Left kidney (tissue), 8 donors: ENCODE measurements at places on chromosomes 6 and 20.

DNA sequence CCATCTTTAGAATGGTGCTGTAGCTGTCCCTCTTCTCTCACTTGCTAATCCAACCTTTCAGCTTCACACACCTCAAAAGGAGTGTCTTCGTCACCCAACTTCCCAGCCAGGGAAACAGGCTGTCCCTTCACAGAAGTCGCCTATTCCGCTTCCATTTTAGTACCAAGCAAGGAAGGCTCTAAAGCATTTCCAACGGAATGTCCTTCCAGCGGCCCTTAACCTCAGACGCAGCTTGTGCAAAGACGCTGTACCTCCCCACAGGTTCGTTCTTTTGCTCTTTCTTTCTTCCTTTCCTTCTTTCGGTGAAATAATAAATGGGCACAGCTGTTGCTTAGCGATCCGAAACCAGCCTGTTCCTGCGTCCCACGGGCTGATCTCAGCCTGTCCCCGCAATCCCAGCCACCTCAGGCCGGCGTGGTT, 1.5 kb downstream of the PTPRT start:
- no peak for DNase-seq

DNA sequence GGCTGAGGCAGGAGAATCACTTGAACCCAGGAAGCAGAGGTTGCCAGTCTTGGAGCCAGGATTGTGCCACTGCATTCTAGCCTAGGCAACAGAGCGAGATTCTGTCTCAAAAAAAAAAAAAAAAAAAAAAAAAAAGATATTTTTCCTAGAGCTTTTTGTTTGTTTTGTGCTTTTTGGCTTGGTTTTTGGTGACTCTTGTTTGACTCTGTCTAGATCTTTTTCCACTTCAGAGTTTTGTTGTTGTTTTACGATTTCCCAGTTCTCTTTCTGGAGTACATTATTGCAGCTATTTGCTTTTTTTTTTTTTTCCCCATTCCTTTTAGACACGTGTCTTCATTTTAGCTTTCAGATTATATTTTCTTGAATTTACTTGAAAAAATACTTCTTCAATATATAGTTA, 67.0 kb upstream of the AKAP12 start:
- no peak for DNase-seq

DNA sequence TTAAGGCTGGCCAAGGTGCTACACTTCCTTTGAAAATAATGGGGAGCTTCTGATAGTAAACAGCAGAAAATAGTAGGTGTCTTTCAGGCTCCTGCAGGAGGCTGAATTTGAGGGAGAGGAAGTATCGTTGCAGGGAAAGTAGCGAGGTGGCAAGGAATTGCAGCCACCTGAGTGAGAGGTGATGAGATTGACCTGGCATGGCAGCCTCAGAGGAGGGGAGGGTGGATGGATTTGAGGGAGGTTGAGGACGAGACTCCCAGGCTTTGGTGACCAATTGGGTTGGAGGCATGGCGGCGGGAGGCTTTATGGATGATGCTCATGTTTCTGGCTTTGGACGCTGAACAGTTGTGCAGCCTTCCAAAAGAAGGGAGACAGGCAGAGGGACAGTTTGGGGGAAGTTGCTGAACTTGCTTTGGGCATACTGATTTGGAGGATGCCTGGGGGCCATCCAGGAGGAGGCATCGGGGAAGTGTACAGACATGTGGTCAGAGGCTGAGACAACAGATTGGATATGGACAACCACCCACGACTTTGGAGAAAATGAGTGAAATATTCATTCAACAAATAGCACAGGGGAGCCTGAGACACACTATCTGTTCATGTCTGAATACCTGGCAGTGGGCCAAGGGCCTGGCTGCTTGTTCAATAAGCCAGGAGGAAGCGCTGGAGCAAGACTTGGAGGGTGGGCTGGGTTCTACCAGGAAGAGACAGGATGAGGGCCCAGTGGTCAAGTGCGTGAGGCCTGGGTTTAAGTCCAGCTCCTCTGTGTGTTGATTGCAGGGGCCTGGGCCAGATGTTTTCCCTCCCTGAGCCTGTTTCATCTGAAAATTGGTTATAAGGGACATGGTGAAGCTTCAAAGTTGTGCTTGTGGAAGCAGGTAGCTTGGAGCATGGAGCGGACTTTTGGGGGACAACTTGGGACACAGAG, 113.2 kb downstream of the CEBPB start:
- no peak for DNase-seq

DNA sequence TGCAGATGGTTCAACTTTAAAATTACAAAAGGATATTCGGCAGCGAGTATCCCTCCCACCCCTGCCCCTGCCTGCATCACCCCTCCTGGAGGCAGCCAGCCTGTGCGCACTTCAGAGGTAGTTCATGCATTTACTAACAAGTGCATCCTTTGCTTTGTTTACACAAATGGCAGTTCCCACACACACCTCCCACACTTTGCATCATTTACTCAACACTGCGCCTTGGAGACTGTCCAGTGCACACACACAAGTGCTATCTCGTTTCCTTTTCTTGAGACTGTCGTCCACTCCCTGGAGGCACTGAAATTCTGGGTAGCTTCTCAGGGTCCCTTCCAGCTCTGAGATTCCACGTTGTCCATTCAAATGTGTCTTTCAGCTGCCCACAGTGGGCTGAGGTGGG, 53.1 kb upstream of the VSX1 start:
- DNase-seq: no peak

GRCh38 chr6:151147118-151147832, 92.5 kb upstream of the AKAP12 start:
- no peak for DNase-seq

DNA sequence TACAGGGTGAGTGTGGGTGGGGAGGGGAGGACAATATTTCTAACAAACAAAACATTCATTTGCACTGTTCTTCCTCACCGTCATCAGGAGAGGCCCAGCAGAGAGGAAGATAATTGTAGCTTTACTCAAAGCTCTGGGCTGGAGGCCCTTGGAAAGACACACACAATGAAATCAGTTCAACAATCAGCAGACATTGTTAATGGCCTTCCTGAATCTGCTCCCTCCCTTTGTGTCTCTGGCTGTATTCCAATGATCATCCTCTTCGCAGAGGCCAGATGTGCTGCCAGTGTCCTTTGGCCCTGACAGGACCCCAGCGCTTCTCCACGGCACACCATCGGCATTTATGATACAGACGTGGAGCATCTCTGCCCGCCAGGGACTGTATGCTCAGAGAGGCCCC, 44.6 kb upstream of the LRFN2 start:
- no peak for DNase-seq

- no peak for DNase-seq
Observed at GRCh38 chr20:7667194-7667593, 273.1 kb downstream of the HAO1 start.

DNA sequence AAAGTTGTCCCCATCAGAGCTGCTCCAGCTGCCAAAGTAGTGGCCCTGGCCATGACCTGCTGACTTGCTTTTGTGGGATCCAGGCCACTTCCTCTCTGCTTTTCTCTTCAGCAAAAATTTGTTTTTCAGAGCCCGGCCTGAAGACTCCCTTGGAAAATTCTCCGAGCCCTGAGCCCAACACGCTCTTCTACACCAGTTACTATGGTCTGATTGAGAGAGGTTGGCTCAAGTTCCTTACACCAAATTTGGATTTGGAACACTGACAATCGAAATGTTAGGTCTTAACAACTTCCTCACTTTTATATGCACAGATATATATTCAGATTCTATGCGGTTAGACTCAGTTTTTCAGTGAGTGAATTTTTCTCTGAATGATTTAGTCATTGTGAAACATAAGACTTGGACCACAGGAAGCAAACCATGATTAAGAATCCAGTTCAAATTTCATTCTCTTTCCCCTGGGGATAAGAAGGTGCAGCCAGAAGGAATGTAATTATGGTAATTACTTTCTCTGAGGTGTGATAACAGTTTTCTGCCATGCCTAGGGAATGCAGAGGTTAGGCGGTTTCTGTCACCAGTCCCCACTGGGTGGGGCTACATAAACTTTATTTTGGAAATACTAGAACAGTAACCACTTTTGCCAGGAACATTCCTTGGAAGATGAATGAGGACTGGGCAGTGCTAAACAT, 365.2 kb downstream of the SYNE1 start:
- DNase-seq: no peak

DNA sequence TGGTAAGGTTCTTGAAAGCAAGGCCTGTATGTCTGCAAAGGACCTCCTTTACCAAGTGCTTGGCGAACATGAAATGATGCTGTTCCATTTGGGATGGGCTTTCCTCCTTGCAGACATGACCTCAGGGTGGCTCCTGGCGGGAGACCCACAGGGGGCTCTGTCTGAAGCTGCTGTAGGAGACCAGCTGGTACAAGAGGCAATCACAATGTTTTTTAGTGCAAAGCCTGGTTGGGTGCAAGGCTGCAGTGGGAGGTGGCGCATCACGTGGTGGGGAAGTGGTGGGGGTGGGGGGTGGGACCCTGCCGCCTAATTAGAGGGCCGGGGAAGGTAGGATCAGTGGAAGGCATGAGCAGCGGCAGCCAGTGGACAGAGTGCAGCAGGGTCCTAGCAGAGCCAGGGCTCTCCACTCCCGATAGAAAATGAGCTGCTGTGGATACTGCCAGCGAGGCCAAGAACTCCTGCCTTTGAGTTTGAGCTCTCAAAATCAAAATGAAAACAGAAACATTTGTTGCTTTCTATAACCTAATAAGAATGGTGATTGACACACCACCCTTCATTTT, 9.1 kb upstream of the ARMC2 start:
- no peak for DNase-seq

GRCh38 chr6:148173548-148173947, 169.1 kb upstream of the SASH1 start:
- DNase-seq: no peak

DNA sequence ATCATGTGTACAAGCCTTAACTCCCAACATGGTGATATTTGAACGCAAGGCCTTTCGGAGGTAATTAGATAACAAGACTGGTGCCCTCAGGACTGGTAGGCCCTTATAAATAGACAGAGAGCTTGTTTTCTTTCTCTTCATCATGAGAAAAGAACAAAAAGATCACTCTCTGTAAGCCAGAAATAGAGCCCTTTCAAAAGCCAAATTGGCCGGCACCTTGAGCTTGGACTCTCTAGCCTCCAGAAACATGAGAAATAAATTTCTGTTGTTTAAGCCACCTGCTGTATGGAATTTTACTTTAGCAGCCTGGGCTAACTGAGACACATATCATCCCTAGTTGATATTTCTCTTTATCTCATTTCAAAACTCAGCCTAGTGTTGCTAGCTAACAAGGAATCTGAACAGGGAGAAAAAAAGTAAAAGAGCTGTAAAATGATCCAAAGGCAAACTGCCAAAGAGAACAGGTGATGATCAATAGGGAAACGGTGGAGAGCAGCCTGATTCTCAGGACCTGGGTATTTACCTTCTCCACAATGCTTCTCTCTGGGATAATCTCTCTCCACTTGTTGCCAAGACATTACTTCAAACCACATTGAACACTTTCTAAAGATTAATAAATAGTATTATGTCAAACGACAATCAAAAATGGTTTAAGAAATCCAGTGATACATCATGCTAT, 6.1 kb downstream of the COL21A1 start:
- no peak for DNase-seq

GRCh38 chr6:109313139-109313538, 69.1 kb downstream of the CD164 start:
- no peak for DNase-seq

DNA sequence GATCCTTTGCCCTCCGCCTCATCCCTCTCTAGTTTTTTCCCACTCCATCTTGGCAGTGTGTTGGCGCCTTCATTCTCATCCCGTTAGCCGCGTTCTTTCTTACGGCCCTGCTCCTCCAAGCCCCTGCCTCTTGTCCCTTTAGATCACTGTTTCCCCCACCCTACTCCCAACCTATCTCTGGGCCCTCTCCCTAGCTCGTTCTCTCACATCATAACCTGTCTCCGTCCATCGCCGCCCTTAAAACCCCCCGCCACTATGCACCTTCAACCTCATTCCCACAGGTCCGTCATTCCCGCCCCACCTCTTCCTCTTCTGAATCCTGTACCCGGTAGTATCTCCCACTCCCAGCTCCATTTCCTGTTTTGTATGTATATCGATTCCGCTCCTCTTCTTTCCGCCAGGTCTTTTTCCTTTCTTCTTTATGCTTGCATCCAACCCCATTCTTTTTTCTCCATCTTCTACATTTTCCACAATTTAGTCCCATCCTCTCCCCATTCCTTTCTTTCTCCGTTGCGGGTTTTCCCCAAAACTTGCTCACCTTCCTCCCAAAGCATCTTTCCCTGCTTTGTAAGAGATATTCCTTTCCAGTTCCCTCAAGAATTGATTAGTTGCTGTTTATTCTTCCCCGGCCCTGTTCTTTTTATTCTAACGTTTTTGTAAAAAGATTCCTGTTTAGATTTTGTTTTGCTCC, 671 bp downstream of the EFHC1 start:
- peak; percentile 38 for DNase-seq

DNA sequence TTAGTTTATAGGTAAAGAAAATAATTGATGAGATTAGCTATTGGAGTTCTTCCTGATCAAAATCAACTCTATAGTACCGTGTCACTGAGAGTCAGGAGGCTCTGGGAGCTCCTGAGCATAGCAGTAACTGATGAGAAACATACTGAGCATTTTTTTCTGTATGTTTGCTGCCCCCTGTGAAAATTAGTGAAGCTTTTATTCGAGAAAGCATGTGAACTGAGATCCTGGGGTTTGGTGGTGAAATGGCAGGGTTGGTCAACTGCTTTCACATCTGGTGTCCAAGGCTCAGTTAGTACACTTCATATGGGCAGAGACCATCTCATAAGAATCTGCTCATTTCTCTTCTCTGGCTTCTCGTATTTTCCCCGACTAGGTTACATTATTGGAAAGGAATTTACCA, 4.1 kb upstream of the ABT1 start:
- no peak for DNase-seq

DNA sequence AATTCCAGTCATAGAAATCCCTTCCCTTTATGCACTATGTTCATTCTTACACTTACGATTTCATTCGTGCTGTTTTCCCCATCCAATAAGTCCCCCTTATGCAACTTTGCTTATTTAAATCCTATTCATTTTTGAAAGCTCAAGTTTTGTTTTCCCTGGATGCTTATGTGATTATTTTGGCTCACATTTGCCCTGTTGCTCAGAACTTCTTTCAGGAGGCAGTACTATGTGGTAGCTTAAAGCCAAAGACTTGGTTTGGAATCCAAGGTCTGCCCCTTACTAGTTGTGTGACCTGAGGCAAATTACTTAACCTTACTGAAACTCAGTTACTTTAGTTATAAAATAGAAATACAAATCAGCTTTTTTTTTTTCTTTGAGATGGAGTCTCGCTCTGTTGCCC, 59.6 kb downstream of the MOXD1 start:
- DNase-seq: no peak

- DNase-seq: no peak
Observed at GRCh38 chr6:36052097-36052496, 24.5 kb downstream of the MAPK14 start.

DNA sequence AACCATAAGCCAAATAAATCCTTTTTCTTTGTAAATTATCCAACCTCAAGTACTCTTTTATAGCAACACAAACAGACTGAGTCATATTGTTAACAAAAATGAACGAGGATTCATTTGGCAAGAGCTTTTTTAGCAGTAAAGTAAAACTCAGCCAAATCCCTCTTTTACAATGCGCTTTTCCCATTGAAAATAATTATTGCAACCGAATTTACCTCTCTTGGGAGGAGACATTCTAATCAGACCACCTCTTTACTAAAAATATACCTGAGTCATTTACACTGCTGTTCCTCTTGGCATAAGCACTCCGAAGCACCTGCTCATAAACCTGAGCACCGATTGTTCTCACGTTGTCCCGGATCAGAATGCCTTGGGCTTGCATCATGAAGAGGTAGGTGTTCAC, 57.4 kb downstream of the B4GALT5 start:
- no peak for DNase-seq
